ENCODE measurements at places on chromosomes 2 and 18.

DNA sequence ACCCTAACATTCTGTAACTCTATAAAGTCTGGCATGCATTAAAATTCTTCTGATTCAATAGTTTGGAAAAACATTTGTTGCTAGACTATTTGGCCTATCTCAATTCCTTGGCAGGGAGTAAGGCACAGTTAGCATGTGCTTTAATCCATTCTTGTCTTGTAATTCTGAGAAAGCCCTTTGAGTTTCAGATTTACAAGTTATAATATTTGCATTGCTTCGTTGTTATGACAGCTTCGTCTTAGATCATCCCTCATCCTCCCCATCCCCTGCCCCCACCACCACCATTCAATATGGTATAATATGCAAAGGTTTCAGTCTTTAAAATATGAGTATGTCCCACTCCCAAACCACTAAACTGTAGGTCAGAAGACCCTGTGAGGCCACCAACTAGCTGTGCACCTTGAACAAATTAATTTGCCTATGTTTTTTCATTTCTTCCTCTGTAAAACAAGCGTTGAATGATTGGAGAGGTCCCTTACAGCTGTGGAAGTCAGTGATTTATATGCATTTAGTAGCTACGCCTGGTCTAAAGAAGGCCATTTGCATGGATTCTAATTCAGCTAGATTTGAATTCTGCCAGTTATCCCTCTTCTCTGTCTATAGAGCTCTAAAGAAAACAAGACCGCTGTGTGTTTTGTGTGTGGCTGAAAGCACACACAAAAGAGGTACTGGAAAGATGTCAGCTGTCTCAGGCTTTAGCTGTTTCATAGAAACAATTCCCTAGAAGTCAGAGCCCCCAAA, 591 bp downstream of the C2orf80 start:
- no peak for DNase-seq

DNA sequence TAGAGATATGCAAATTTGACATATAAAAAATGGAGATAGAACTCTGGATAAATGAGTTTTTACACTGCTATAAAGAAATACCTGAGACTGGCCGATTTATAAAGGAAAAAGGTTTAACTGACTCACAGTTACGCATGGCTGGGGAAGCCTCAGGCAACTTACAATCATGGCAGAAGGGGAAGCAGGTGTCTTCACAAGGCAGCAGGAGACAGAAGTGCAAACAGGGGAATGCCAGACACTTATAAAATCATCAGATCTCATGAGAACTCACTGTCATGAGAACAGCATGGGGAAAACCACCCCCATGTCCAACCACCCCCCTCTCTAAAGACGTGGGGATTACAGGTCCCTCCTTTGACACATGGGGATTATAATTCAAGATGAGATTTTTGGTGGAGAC, 1540.2 kb upstream of the SLC39A10 start:
- DNase-seq, result no peak

- DNase-seq, result no peak
Measured at GRCh38 chr2:200781616-200782015, 30.1 kb upstream of the BZW1 start.

- peak; percentile 5 for DNase-seq
Measured at GRCh38 chr18:79616651-79617510, 62.7 kb upstream of the CTDP1 start.

- DNase-seq, result no peak
Measured at GRCh38 chr2:109419960-109420370, 193.8 kb downstream of the SEPTIN10 start.

DNA sequence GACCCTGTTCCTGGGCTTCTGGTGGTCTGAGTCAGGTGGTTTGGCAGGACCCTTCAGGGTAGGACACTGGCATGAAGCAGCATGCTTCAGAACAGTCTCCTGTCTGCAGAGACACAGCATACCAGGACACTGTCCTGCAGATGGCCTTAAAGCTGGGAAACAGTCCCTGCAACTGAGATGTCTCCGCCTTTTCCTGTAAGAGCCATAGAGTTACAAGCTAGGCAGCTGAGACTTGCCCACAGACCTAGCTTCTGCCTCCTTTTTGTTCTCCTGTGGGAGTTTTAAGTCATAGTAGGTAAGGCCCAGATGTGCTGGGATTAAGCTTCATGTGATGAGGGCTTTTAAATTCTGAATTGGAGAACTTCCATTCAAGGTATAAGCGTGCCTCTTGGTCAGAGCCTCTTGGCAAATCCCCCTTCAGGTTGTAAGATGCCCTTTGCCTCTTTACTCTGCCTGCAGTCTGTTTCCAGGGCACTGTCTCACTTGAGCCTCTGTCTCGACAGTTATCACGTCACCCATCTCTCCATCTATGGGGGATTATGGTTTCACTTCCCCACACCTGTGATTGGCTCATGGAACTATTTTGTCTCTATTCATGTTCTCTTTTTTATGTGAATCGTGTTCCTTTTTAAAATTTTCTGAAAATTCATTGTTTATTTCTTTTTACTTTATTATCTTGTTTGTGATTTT, 51.8 kb downstream of the COA5 start:
- DNase-seq, result no peak

DNA sequence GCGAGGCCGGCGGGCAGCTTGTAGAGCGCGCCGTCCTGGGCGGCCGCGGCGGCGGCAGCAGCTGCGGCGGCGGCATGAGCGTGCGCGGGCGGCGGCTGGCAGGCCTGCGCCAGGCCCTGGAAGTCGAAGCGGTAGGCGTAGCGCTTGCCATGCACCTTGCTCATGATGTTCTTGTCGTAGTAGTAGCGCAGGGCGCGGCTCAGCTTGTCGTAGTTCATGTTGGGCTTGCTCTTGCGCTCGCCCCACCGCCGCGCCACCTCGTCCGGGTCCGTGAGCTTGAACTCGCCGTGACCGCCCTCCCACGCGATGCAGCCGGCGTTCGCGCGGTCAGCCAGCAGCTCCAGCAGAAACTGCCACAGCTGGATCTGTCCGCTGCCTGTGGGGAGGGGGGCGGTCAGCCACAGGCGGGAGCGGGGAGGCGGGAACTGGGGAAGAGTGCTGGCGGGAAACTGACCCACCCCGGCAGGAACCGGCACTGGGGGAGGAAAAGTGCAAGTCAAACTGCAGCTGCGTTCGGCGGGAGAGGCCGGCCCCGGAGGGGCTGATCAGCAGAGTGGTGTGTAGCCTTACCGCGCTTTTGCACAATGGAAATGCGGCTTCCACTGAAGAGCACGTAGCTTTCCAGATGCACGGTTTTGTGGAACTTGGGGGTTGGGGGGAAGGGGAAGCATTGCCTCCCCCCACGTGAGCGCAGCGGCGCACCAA, 3.0 kb downstream of the FEV start:
- no peak for DNase-seq

DNA sequence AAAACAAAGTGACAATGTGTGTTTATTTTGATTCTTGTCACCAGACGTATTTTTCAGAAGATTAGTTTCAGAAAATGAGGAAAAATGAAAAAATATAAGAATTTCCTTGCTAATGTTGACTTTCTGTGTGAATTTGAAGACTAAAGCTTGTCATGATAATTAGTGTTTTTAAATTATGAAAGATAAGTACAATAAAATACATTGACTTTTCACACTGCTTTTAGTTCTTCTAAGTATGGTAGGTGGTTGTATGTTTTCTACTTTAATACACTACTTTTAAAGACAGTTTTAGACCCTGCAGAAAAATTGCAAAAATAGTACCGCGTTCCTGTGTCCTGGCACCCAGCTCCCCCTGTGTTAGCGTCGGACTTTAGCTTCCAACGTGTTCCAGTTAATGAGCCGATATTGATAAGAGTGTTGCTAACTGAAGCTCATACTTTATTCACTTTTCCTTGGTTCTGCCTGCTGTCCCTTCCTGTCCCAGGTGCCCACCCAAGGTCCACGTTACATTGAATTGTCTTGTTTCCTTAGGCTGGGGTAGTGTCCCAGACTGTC, 695 bp downstream of the RBFA start:
- no peak for DNase-seq

- no peak for DNase-seq
Measured at GRCh38 chr2:128534688-128535392, 216.2 kb upstream of the HS6ST1 start.

DNA sequence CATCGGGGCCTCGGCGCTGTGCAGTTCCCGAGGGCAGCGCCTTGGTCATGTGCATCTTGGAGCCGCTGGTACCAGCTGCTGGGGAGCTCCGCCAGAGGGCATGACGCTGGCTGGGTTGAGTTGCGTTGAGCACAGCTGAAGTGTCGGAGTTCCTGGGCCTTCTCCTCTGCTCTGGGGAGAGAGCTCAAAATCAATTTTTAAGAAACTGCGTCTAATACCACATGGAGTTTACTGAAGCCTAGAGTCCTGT, 48.7 kb downstream of the GREB1 start:
- no peak for DNase-seq
